ENCODE measurements at places on chromosomes 5 and 9. TPM values are rescaled to one million over a fixed set of nuclear protein-coding genes. Genes with fewer than 3 reads are reported as not detected.

The ZNF883 gene
- 7.6 TPM for polyA plus RNA-seq

The PCDHGB1 gene
- polyA plus RNA-seq: 0.16 TPM

The HBEGF gene
- 4.9 TPM for polyA plus RNA-seq

The SOWAHA gene
- not detected for polyA plus RNA-seq

The WNT8A gene
- polyA plus RNA-seq: not detected

The MYOT gene
- polyA plus RNA-seq: not detected

The TMEM174 gene
- polyA plus RNA-seq: not detected

The PCDHGA7 gene
- polyA plus RNA-seq: 1.1 TPM

The CDC25C gene
- polyA plus RNA-seq: 2.9 TPM

The IFNB1 gene
- not detected for polyA plus RNA-seq

The CYLC2 gene
- polyA plus RNA-seq: not detected

The RBM18 gene
- 32.6 TPM for polyA plus RNA-seq

The ANGPTL2 gene
- polyA plus RNA-seq: 8.8 TPM

The TLX3 gene
- not detected for polyA plus RNA-seq

The TMOD1 gene
- 0.43 TPM for polyA plus RNA-seq

The PRR16 gene
- polyA plus RNA-seq: 67.4 TPM

The SLC34A1 gene
- not detected for polyA plus RNA-seq

All from GM23248 (cell line).